Activated effector memory CD4-positive, alpha-beta T cell treated with Interleukin-2 at 50 U/mL for 16 hours (primary cell): ENCODE measurements at places on chromosomes 2 and 18.

GRCh38 chr2:16382451-16382850 lies 283.2 kb downstream of the CYRIA start:
- no peak for DNase-seq

DNA sequence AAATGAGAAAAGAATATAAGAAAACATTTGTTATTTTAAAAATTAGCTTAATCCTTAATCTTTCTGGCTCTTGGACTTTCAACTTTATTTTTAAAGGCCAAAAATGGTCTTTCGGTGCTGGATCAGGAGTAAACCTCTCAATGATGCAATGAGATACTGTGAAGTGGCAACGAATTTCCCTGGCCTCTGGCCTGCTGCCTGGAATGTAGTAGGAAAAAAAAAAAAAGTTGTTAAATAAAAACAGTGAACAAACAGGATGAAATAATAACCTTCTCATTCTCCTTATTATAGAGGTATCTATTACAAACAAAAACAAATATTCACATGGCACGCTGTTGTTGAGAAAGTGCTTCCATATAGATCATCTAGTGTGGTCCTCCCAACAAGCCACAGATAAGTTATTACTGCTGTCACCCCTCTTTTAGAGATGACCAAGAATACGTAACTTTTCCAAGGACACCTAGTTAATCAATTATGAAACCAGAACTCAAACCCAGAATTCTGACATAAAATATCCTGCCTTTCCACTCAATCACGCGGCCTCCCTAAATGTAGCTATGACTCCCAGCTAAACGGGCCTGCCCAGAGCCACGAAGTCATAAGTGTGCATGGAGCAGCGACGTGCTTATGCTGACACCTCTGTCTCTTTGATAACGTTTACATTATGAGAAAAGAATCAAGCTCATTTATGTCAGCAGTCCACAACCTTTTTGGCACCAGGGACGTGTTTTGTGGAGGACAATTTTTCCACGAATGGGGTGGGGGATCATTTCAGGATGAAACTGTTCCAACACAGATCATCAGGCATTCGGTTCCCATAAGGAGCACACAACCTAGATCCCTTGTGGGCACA lies 170.9 kb downstream of the BCL2 start:
- DNase-seq, result no peak

GRCh38 chr18:3248062-3248657 lies 559 bp downstream of the MYL12A start:
- no peak for DNase-seq

- no peak for DNase-seq
Measured at GRCh38 chr2:190023860-190024259, 38.7 kb downstream of the MSTN start.

- no peak for DNase-seq
Measured at GRCh38 chr2:159124441-159124911, 156.0 kb downstream of the TANC1 start.

- no peak for DNase-seq
Measured at GRCh38 chr2:220356076-220356475, 728.6 kb downstream of the SLC4A3 start.

DNA sequence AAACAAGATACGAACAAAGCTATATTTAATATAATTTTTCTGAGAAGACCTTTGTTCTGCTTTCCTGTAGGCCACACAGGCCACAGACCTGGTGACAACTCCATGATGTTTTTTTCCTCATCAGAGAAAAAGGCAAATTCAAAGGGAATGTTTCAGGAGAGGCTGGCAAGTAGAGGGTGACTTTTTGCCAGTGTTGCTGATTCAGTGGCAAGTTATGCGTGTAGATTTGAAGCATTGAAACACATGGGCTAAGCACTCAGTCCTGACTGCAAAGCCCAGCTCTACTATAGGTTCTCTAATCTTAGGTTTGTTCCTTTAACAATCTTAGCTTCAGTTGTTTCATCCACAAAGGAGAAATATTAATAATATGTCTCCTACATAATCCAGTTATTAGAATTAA lies 499.8 kb downstream of the SUCLG1 start:
- DNase-seq, result no peak
